ENCODE measurements at places on chromosomes 1 and 21. TPM values are rescaled to one million over a fixed set of nuclear protein-coding genes. Genes with fewer than 3 reads are reported as not detected.

DNA sequence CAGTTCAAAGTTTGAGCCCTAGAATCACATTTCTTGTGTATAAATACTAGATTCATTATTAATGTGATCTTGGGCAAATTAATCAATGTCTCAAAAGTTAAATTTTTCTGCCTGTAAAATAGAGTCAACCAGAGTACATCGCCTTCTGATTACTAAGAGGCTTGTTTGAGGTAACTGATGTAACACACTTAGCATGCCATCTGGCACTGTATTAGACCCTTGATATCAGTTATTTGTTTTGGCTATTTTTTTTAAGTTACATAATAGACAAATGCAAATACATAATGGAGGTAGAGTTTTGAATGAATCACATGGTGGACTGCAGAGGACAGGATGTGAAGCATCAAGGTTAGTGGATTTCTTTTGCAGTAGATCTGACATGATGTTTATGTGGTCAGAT, 298.4 kb downstream of the ADGRL2 start:
- no peak for DNase-seq

The OPRD1 gene
- total RNA-seq = not detected

DNA sequence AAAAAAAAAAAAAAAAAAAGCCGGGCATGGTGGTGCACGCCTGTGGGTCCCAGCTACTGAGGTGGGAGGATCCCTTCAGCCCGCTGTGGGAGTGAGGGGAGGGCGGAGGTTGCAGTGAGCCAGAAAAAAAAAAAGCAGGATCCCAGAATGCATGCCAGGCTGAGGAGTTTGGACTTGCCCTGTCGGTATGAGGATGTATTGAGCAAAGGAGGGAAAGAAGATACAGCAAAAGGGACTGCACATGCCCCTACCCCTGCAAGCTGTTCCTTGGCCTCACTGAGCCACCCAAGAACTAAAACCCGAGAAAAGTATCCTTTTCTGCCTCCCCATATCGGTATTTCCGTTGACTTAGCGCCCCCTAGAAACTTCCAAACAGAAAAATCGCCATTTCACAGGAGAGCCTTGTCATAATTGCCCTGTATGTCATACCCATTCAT, 1.3 kb upstream of the GPATCH4 start:
- no peak for DNase-seq

GRCh38 chr1:202229376-202229775, 35.8 kb downstream of the LGR6 start:
- DNase-seq = no peak

- DNase-seq = no peak
These were observed 21.4 kb downstream of the WNT4 start for GRCh38 chr1:22121421-22121911.

DNA sequence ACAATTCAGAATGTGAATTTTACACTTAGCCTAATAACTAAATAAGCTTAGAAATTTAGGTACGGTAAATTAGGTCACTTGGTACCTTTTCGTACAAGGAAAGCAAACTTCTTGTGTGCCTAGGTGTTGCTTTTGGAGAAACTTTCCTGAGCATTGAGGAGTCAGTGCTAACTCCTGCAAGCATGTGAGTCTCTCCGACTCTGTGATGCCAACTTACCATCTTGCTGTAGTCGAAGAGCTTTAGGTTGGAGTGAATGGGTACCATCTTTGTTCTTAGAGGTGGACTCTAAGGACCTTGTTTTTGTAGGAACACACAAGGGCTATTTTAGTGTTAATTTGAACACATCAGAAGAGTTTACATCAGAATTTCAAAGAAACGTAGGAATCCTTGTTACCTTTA, 688.9 kb downstream of the USP25 start:
- no peak for DNase-seq

The ANGPTL7 gene
- not detected for total RNA-seq

The FLG gene
- 0.35 TPM for total RNA-seq

The NRAS gene
- total RNA-seq = 45.0 TPM

GRCh38 chr21:41706678-41707077, 60.2 kb downstream of the RIPK4 start:
- no peak for DNase-seq

GRCh38 chr1:232293361-232293760, 336.6 kb downstream of the SIPA1L2 start:
- DNase-seq = no peak

DNA sequence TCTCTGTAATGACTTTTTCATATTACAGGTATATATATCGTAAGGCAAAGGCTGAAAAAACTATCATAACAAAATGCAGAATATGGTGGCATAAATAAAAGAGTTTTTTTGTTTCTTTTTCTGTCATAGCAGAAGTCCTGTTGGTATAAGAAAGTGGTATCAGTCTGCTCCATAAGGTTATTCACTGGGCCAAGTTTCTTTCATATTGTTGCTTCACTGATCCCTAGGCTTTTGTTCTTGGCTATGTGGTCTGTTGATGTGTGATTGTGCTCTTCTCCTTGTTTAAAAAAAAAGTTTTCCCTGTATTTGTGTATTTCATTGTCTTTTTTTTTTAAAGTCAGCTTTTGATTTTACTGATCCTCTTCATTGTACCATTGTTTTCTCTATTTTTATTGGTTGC, 26.0 kb downstream of the PTBP2 start:
- DNase-seq = no peak

- peak; percentile 42 for DNase-seq
These were observed 323.3 kb upstream of the LYPLAL1 start for GRCh38 chr1:218850367-218850766.

DNA sequence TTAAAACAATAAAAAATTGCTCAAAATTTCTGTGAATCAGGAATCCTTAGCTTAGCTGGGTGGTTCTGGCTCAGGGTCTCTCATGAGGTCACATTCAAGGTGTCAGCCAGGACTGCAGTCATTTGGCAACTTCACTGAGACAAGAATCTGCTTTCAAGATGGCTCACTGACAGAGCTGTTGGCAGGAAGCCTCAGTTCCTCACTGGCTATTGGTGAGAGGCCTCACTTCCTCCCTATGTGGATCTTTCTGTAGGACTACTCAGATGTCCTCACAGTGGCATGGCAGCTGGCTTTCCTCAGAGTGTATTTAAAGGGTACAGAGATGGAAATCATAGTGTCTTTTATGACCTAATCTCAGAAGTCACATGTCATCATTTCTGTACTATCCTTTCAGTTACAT, 785.7 kb downstream of the ADGRL2 start:
- no peak for DNase-seq

DNA sequence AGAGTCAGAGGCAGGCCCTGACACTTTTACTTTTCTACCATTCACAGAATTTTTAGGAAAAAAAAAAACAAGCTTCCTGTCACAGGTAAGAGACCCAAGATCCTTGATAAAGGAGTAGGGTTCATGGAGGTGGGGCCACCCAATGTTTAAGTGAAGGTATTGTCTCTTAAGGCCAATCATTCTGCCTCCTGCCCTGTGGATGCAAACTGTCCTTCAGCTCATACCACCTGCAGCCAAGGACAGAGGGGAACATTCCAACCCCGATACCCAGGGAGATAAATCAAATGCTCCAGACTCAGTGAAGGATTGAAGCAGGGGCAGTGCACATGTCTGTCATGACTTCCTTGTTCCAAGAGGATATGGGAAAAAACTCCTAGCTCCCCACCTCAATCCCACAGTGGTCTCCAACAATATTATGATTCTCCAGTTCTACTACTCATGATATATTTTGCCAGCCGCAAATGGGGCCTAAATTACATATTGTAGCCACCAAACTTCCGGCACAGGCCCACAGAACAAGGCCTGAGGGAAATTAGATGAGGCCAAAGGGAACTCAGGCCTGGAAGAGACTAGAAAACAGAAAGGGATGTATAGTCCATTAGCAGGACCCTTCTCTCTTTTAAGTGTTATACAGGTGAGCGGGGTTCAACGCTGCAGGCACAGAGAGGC, 59.5 kb downstream of the TRABD2B start:
- no peak for DNase-seq

The TNFRSF8 gene
- total RNA-seq = not detected

DNA sequence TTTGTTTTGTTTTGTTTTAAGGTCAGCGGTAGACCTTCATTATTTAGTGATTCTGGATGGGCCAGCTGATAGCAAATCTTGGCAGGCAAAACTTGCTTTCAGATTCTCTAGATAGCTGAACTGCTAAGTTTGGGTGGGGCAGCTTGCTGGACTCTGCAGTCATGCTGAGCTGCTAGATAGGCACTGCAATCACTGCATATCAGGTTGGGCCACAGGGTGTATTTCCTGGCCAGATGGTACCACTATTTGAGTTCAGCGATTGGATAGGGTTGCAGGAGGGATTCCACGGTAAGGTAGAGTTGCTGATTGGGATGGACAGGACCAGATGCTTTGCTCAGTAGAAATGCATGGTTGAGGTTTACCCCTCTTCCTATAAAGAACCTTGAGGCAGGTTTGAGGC, 579.3 kb upstream of the ADGRL4 start:
- DNase-seq = no peak

DNA sequence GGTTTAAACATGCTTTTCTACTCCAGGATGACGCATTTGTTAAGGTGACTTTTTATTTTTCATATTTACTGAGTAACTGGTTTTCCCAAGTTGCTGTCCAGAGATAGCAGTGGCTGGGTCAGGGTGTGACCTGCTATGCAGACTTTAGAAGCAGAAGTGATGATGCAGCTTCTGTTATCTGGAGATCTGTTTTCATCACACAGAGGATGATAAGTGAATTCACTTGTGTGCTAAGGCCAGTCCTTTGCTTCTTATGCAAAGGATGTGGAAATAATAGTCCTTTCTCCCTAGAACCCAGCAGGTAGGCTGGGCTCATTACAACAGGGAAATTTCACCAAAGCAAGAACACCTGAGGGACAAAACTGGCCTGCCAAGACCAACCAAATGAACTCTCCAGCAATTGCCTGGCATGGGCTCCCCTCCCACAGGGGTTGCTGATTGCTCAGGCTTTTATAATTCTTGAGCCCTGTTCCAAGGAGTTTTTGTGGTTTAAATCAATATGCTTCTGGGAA, 97.8 kb upstream of the LPGAT1 start:
- DNase-seq = no peak

GRCh38 chr1:26862781-26863684, at the start of gene SFN:
SFN (plus strand) TSS chr1:26863149; CDS start chr1:26863213, 64 bp downstream.
- peak; percentile 72 for DNase-seq

GRCh38 chr1:1343811-1344421, 5.3 kb downstream of the DVL1 start:
- DNase-seq = no peak

The FCGR1A gene
- total RNA-seq = not detected

The SLC30A10 gene
- total RNA-seq = not detected

DNA sequence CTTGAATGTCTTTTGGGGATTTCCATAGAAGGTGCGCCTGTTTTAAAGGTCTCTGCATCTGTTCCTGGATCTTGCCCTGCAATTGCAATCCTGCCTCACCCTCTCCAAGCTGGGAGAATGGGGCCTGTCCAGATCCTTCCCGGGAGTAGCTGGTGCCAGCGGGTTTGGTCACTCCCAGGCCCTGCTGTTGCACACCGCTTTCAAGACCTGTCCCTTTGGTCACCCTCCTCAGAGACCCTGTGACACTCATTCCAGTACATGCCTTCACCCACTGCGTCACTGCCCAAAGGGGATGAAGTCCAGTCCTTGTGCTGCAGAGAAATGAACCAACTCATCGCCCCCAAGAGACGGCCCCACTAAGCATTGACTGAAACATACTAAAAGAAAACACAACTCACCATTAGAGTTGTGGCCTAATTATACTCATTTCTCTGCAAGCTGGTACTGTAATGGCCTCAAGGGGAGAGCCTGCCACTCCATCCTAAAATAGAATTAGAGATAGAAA, 1.9 kb upstream of the IRF2BP2 start:
- DNase-seq = no peak

The SYT6 gene
- total RNA-seq = not detected

The WNT4 gene
- not detected for total RNA-seq

- DNase-seq = no peak
These were observed 30.2 kb upstream of the SFPQ start for GRCh38 chr1:35223084-35223630.

- no peak for DNase-seq
These were observed 450.1 kb upstream of the BEND5 start for GRCh38 chr1:49226758-49227157.

- no peak for DNase-seq
These were observed 41.7 kb upstream of the GPR25 start for GRCh38 chr1:200831091-200831490.

DNA sequence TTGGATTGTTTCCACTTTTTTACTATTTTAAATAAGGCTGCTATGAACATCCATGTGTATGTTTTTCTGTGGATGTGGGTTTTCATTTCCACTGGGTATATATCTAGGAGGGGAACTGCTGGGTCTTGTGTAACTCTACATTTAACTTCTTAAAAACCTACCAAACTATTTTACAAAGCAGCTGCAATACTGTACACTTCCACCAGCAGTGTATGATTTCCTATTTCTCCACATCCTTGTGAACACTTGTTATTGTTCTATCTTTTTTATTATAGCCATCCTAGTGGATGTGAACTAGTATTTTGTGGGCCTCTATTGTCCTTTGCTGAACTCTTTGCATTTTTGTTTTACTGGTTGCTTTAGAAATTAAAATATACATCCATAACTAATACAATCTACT, 33.4 kb downstream of the DIPK1A start:
- no peak for DNase-seq

The REG4 gene
- total RNA-seq = not detected

Measured in H4 (cell line).